ENCODE measurements at places on chromosomes 7 and 10. TPM values are rescaled to one million over a fixed set of nuclear protein-coding genes. Genes with fewer than 3 reads are reported as not detected.

The KIAA1549 gene
- 0.56 TPM for total RNA-seq

The KIF11 gene
- 42.0 TPM for total RNA-seq

The PDZD7 gene
- 3.1 TPM for total RNA-seq

The TMEM213 gene
- not detected for total RNA-seq

The SLK gene
- 52.1 TPM for total RNA-seq

The FEZF1 gene
- total RNA-seq, result not detected

The TMEM26 gene
- 0.19 TPM for total RNA-seq

The POMZP3 gene
- total RNA-seq, result 0.56 TPM

The ASB15 gene
- total RNA-seq, result not detected

The STARD3NL gene
- 87.4 TPM for total RNA-seq

The CFAP70 gene
- total RNA-seq, result 0.38 TPM

The CYP3A7 gene
- not detected for total RNA-seq

The SDK1 gene
- 0.19 TPM for total RNA-seq

The CCL24 gene
- not detected for total RNA-seq

The ENTPD1 gene
- 0.58 TPM for total RNA-seq

The PILRA gene
- under 0.01 TPM for total RNA-seq

The SPDYE2 gene
- total RNA-seq, result not detected

The HOGA1 gene
- 0.56 TPM for total RNA-seq

The CALCR gene
- total RNA-seq, result not detected

The SPDYE8 gene
- total RNA-seq, result not detected

The AOC1 gene
- not detected for total RNA-seq

The BTAF1 gene
- total RNA-seq, result 60.9 TPM

The CROT gene
- total RNA-seq, result 10.5 TPM
